Stimulated activated CD8-positive, alpha-beta memory T cell treated with anti-CD3 and anti-CD28 coated beads, Interleukin-15, amount 100 ng/mL, for 24 hours (primary cell): ENCODE measurements at places on chromosomes 2 and 18.

DNA sequence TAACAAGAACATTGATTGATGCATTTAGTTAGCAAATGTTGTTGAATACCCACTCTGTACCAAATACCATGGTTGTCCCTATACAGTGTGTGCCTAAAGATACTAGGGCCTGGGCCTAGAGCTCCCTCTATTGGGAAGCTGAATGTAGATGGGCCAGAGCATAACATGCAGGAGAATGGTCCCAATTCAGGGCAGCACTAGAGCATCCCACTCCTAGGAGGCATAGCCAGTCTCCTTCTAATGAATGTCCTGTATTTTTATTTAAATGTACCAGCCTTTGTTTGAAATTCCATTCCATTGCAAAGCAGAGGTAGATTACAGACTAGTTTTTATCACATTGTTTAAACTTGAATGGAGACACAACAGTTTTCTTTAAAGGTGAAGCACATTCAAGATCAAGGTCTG, 90.6 kb downstream of the FEZ2 start:
- DNase-seq, result no peak

DNA sequence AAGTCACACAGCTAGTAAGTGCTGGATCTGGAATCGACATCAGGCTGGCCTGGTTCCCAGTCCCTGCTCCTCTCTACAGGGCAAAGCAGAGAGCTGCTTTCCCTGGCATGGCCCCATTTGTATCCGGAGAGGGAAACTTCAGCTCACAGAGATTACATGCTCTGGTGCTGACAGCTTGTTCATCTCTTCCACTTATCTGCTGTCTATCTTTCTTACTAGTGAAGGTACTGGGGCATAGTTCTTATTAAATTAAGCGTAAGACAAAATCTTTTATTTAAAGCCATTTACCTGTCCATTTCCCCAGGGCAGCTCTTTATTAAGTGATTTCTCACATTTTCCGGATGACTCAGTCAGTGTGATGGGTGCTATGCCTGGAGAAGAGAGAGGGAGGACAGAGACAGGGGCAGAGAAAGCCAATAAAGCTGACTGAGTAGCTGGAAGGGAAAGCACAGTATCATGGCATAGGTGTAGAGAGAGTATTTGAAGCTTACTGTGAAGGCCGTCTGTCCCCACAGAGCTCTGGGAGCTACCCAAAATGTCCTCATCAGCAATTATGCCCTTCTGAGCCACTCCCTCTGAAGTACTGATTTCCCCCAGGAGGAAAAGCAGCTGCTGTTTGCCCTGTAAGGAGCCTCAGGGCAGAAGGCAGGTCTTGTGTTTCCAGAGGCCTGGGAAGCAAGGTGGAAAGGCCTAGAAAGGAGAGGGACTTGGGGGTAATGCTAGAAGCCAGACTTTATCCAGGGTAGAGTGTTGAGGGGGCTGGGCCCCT, 44.1 kb upstream of the EPAS1 start:
- no peak for DNase-seq

DNA sequence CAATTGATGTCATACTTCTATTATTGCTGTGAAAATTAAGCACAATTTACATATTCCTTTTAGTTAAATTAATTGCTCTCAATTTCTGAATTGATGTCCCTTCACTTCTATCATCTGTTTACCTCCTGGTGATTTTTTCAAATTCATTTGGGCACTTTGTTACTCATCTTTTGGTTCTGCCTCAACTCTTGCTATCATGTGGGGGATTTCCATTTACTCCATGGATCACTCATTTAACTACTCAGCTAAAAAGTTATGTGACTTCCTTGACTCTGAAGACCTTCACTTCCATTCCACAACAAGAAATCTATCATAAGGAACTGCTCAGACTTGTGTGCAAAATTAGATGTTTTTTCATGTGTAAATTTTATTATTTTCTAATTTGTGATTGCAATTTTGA, 126.2 kb downstream of the EHBP1 start:
- DNase-seq, result no peak

DNA sequence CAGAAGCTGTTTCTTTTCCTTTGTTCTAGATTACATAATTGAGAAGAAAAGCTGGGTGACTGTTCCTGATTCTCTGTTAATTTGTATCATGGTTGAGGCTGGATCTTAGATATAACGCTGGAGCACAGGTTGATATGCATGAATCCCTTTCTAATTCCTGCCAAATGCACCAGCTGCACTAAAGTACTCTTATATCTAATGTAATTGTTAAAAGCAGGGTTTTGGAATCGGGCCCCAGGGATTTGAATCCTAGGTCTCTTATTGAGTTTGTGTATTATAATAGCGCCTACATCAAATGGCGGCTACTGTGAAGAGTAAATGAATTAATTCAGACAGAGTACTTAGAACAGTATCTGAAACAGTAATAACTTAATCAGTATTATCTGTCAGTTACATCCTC, 80.4 kb downstream of the MC4R start:
- no peak for DNase-seq
